ENCODE measurements at places on chromosomes 6 and 20. TPM values are rescaled to one million over a fixed set of nuclear protein-coding genes. Genes with fewer than 3 reads are reported as not detected.

DNA sequence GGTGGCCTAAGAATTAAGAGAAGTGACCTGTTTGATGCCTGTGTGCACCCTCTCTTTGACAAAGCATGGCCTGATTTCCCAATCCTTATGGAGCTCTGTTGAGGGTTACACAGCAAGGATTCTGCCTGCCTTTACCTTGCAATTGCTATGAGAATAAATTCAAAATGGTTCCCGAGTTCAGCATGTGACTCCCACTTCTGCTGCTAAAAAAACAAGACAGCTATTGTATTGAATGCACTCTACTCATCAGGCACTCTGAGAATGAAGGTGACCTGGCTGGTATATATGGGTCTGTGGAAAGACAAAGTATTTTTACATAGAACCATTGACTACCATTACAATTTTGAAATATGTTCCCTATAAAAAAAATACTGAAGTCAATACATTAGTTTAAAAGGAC lies 190.3 kb downstream of the ATXN1 start:
- no peak for DNase-seq

GRCh38 chr20:16028923-16029322 lies 544.3 kb downstream of the KIF16B start:
- DNase-seq, result no peak

GRCh38 chr20:50758469-50758868 lies 27.1 kb downstream of the PARD6B start:
- no peak for DNase-seq

DNA sequence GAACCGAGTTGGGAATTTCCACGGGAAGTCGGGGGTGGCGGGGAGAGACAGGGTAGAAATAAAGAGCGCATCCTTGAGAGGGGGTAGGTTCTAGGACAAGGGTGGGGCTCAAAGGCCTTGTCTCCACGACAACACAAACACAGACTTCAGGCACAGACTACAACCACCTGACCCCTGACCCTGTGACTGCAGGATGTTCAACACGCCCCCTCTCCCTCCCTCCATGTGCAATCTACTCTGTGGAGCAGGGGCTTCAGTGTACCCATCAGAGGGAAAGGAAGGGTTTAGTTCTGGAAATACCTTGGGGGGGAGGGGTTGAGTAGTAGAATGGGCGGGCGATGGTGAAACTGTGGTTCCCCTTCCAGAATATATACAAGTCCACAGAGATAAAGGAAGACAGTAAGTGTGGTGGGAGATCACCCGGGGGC lies 651 bp upstream of the TAPBP start:
- DNase-seq, result peak; percentile 78

CST1 gene
- polyA plus RNA-seq, result not detected

GRCh38 chr20:62494980-62495748 lies 19.4 kb upstream of the GATA5 start:
- DNase-seq, result no peak

DNA sequence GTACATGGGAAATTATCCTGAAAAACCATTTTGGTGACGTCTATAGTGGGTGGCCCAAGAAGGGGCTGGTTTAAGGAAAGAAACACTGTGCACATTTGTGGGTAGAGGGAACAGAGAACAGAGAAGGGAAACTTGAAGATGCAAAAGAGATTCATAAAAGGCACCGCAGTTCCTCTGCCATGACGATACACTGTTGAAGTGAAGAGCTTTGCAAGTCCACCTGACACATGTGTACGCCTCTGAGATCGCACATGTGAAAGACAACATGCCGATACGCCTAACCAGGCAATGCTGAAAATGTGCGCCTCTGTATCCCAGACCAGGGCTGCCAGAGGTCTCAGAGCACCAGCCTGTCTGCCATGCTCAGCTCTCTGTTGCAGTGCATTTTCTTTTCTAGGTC lies 180.9 kb downstream of the KIF16B start:
- no peak for DNase-seq

OR2H2 gene
- 0.19 TPM for polyA plus RNA-seq

- peak; percentile 67 for DNase-seq
Observed at GRCh38 chr6:292506-293192, 362 bp downstream of the DUSP22 start.

- no peak for DNase-seq
Observed at GRCh38 chr6:72248621-72249020, 362.3 kb downstream of the RIMS1 start.

DNA sequence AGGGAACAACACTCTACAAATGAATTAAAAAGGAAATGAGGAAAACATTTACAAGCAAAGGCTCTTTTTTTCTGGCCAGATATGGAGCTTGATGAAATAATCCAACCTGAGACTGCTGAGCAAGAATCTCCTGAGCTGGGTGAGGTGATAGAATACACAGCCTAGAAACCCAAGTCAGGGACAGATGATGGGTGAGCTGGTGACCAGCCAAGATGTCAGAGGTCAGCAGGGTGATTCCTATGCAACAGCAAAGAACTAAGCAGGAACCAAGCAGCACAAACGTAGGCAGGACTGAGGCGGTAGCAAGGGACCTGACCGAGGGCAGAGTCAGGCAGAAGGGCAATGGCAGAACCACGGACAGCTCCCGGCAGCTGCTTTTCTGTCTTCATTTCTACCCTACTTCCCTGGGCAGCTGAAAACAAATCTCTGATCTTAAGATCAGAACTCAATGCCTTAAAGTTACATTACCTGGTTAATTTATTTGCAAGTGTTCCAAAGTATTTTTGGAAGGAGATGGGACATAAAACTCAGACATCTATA lies 75.1 kb downstream of the CDC40 start:
- peak; percentile 19 for DNase-seq

TP53TG5 gene
- 0.82 TPM for polyA plus RNA-seq

DNA sequence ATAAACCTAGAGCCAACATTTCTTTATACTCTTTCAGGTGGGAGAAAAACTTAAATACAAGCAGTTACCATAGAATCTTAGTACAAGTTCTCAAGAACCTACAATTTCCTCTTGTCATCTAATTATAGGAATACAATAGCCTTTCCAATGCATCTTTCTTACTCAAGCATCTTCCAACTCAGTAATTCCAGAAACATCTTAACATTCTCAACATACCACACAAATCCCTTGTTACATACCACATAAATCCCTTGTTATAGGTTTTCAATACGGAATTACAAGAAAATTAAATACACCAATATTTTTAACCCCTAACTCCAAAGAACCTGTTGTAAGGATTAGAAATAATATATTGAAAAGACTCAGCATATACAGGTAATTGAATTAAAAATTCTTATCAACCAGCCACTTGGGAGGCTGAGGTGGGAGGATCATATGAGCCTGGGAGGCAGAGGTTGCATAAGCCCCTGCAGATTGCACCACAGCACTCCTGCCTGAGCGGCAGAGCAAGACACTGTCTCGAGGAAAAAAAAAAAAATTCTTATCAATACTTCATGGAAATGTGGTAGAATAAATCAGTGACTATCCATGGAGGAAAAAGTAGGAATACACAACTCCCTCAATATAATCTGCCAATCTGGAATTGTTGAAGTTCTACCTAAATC lies 127.5 kb upstream of the CCDC28A start:
- DNase-seq, result no peak

DNA sequence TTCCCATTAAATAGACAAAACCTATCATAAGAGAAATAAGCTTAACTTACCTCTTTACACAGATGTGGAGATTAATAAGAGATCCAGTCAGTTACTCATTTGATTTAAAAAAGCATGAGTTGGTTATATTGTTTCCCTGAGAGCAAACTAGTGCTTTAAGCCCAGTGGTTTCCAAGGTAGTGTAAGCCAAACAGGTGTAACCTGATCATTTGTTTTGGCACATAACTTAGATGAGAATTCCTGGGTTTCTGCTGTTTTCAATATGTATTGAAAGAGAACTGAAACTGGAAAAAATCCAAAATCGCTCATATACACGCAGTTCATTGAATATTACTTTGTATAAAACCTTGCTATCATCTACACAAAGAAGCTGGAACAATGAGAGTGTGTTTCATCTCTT lies 30.5 kb upstream of the SMIM8 start:
- DNase-seq, result peak; percentile 2

KCNQ5 gene
- polyA plus RNA-seq, result 0.63 TPM

CDC40 gene
- polyA plus RNA-seq, result 17.5 TPM

PXMP4 gene
- polyA plus RNA-seq, result 12.4 TPM

ACSS1 gene
- polyA plus RNA-seq, result 23.6 TPM

ZHX3 gene
- polyA plus RNA-seq, result 12.9 TPM

GRCh38 chr6:24529985-24530384 lies 35.2 kb downstream of the ALDH5A1 start:
- no peak for DNase-seq

DNA sequence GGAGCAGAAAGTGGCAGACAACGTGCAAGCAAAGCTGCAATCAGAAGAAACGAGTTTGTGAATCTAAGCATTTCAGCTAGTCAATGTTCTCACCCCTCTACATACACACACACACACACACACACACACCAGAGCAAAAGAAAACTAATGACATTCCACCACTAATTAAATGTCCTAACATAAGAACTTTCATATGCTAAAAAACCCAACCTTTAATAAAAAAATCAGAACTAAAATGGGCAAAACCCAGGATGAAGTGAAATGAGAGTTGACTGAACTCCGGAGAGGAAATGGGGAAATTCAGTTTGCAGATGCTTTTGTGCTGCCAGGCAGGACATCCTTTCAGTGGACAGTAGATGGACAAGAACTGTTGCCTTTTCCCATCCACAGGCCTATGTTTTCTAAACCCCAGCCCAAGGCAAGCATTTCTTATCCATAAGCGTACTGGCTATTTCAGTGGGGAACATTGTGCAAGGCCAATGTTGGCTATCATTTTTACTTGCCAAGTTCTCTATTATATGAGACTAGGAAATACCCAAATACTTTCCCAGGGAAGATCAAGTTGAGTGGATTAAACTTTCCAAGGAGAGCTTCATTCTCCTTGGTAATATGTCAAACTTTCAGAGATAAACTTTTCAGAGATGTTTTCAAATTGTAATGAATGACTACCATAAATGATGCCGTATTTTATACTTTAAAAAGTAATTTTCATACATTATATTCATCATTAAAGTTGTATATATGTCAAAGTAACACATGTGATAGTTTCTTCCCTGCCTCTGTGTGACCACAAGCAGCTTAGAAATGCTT lies 27.3 kb downstream of the RIN2 start:
- DNase-seq, result no peak

DNA sequence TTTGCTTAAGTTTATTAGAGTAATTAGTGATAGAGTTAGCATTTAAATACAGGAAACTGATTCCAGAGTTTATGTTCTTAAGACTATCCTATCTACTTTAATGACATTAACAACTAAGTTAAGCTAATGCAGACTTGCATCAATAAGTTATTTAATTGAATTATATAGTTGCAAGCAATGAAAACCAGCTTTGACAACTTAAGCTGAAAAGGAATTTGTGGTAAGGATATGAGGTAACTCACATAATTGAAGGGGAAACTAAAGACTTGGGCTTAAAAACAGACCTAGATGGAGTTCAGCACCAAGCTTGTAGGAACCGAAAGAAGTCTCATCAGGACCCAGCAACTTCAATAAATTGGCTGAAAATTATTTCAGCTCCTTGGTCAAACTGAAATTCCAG lies 222.3 kb downstream of the IBTK start:
- DNase-seq, result no peak

GRCh38 chr6:54801669-54802068 lies 44.9 kb upstream of the FAM83B start:
- DNase-seq, result no peak

DNA sequence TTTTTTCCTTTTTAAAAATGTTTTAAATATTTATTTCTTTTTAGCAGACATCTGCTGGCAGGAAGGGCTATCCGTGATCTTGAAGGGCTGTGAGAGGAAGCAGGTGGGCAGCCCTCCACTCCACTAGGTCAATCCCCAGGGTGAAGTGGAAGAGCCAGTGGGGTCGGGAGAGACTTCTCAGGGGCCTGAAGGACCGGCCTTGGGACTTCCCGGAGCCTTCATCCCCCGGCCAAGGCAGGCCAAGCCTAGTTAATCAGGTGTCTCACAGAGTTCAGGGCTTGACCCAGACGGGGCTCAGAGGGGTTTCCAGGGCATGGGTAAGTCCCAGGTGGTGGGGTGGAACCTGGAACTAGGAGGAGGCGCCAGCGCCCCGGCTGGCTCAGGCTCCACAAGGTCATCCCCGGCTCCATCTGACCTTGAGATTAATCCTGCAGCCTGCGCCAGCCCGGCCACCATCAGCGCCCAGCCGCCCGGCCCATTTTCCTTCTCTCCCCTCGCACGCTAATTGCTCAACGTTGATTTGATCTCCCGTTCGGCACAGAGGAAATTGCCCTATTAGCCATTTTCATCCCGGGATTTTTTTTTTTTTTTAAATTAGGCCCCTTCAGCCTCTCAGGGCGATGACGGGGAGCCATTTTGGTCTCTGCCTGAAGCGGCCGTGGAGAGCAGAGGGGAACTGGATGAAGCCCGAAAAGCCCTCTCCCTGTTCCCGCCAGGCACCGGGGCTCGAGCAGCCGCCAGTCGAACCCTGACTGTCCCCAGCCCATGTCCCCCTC lies 44.4 kb downstream of the MDFI start:
- no peak for DNase-seq

TRIM31 gene
- not detected for polyA plus RNA-seq

DNA sequence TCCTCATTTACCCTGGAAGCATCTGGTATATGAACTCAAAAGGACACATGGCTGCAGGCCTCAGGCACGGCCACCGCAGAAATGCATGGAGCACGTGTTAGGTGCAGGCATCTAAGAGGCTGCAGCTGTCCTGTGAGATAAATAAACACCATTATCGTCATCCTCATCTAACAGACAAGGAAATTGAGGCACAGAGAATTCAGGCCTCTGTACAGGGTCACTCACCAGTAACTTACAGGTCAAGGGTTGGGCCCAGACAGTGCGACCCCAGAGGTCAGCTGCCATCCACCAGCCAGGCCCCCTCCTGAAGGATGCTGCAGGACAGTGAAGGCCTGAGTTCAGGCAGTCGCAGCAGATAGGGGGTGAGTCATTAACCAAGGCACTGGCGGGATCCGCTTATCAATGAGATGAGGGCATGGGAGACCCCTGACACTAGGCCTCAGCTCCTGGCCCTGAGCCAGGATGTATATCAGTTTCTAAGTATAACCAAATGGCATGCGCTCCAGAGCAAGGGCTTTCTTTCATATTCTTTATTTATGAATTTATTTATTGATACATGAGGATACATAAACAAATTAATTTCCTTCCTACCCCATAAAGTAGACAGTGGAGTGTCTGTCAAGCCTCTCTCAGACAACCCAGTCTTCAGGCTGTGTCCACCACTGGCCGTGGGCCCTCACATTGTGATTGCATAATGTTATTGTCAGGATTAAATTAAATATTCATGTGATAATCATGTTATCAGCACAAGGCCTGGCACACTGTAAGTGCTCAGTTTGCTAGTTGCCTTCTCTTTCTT lies 316.9 kb downstream of the QKI start:
- DNase-seq, result no peak

- no peak for DNase-seq
Observed at GRCh38 chr6:88989215-88989614, 25.8 kb upstream of the RNGTT start.

DNA sequence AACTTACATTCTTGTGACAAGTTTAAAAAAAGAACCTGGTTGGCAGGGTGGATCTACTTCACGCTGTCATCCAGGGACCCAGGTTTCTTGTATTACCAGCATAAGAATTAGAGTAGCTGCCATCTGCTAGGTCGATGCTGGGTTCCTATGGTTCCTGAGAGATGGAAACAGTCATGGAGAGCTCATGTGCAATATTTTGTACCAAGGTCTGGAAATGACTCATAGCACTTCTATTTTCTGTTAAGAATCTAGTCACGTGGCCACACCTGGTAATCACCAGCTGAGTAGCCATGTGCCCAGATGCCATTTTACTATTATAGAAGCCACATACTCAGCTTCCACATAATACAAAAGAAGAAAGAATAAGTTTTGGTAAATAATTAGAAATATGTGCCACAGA lies 171.3 kb downstream of the CD83 start:
- no peak for DNase-seq
